Naive thymus-derived CD4-positive, alpha-beta T cell (primary cell): ENCODE measurements at places on chromosomes 4 and X.

DNA sequence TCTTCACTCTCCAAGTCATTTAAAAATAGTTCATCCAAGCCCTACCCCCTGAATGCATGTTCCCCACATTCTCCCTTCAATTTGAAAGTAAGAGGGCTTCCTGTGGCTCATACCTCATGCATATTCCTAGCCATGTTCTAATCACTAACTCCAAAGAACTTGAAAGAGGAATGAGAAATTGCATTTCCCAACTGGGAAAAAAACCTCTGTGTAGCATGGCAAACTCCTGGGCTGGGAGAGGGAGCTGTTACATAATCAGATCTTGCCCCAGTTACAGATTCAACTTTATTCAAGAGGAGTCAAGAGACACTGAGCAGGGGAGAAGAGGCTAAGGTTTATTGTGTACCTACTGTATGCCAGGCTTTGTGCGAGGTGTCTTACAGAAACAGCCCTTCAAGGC, 90.2 kb downstream of the SLC2A9 start:
- DNase-seq, result no peak

GRCh38 chrX:11629593-11630211, 36.0 kb downstream of the ARHGAP6 start:
- no peak for DNase-seq

DNA sequence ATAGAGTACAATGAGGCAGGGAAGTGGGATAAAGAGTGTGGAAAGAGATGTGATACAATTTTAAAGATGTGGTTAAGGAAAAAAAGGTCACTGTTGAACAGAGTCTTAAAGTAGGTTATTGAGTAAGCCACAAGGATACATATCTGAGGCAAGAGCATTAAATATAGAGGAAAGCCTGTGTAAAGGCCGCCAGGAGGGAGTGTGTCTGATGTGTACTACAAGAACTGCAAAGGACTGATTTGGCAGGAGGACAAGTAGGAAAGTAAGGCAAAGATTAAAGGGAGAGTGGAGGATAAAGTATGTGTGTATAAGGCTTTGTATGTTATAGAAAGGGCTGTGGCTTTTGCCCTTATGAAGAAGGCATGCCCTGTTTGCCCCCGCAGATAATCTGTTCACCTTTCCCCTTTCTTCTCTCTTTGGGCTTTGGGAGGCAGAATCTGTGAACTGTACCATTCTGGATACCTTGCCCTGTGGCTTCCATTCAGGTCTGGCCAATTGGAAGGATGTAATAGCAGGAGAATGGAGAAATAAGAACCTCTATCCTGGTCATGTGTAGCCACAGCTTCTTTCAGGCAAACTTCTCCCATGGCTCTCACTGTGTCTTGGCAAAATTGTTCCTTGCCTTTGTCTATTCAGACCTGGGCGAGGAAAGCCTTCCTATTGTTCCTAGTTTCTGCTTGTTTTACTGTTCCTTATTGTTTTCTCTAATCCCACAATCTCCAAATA, 68.9 kb upstream of the FAM47B start:
- no peak for DNase-seq

DNA sequence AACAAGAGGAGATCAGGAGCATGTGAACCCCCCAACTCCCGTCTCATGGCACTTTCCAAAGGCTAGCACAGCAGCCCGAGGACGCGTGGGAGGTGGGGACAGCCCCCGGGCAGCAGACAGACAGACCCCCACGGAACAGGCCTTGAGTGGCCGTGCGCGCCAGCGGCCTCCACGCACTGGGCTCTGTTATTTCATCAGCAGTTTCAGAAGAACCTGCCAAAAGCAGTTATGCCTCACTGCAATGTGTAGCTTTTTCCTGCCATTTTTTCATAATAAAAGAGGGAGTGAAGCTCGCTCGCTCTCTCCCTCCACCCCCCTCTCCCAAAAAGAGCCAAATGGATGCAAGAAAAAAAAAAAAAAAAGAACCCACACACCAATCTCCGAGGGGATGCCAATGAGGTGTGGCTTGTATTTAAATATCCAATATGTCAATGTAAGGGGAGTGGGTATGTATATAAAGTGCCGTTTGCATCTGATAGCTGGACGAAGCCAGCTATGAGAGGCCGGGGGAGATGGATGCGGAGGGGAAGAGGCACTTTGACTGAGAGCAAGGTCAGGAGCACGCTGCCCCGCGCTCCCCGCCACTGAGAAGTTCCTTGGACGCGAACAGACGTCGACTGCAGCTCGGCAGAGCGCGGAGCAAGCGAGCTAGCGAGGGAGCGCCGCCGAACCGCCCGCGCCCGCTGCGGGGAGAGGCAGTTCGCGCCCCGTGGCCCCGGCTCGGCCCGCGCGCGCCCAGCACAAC, at the start of gene FGF16:
Gene FGF16 (plus strand): TSS at position 482 of the 745 bp plus-strand sequence. CDS start 286 bp downstream, outside the sequence.
- no peak for DNase-seq

DNA sequence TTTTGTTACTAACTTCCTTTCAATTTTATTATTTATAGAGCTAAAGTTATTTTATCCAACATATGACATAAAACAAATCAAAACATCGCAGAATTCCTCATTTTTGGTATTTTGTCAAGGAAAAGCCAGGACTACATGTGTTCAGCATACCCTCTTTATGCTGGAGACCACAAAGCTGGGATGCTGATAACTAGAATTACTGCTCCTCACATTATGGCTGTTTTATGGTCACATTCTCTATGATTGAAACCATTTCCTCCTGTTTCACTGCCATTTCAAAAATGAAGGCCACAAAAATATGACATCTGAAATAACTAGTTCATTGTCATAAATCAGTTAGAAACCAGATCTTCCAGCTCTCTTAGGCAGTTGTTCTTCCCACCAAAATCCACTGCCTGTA, 41.7 kb downstream of the KLHL34 start:
- no peak for DNase-seq

DNA sequence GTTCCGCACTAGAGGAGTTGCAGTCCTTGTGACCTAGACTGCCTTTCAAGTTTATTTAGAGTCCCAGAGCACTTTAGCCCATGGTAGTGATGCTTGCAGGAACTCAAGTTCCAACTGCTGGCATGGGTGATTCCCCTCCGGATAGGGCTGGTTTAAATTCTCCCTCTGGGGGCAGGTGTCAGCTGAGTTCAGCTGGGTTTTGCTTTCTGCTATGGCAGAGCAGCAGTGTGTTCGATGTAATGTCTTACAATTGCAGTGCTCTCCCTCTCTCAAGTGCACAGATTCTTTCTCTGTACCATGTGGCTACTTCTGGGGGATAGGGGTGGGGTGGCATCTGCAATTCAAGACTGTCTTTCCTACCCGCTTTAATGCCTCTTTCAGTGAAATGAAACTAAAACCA, 164.8 kb upstream of the ZIC3 start:
- DNase-seq, result no peak
